Stimulated activated CD8-positive, alpha-beta memory T cell treated with anti-CD3 and anti-CD28 coated beads, Interleukin-7, amount 100 ng/mL, for 1 hour (primary cell): ENCODE measurements at places on chromosomes 11 and 22.

- DNase-seq: no peak
Observed at GRCh38 chr22:44399906-44400762, 87.4 kb upstream of the SHISAL1 start.

- DNase-seq: no peak
Observed at GRCh38 chr11:128171506-128171905, 415.9 kb downstream of the ETS1 start.

DNA sequence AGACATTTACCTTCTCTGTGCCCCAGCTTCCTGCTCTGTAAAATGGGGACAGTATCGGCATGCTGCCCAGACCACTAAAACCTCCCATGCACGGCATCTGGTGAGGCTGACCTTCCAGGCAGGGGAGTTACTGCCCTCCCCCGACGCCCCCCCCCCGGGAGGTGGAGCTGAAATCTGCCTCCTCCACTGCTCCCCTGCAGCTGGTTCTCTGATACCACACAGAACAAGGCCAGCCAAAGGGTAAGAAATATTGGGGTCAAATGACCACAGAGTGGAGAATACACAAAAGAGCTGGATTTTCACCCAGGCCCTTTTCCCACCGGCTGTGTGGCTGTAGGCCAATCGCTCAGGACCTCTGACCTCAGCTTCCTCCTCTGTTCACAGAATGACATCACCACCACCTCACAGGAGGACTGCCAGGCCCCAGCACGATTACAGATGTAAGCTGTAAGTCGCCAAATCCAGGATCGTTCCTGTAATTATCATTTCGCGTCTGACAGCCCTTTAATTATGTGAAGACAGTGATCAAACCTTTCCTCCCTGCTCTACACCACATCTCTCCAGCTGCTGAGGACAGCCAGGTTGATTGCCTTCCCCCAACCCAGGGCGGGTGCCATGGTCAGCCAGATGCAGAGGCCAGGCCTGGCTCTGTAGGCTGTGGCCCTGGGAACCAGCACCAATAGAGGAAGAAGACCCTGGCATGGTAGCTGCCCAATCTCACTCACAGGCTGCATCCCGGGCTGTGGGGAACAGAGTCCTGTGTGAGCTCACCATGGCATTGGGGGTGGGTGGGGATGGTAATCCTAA lies 35.7 kb upstream of the KLHL35 start:
- DNase-seq: no peak

- no peak for DNase-seq
Observed at GRCh38 chr11:105786741-105787140, 176.9 kb downstream of the GRIA4 start.

DNA sequence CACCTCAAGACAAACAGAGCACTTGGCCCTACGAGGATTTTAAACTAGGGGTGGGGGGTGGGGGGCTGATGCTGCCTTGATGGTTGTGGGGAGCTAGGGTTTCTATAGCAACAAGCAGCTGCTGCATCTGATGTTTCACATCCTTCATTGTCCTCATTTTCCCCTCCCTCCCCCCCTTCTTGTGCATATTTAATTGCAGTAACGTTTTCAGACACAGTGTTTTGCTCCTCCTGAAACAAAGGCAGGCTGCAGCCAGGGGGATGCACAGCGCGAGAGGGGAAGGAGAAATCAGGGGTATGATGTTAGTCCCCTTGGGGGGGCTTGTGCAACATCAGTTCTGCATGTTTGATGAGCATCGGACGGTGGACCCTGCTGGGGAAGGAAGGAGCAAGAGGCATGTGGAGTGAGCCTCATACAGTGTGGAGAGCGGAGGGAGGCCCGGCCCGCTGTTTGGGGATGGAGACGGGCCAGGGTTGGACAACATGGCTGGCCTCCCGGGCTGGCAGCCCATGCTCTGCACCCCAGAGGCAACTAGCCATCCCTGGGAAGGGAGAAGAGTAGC lies 208.3 kb downstream of the CEP164 start:
- no peak for DNase-seq

DNA sequence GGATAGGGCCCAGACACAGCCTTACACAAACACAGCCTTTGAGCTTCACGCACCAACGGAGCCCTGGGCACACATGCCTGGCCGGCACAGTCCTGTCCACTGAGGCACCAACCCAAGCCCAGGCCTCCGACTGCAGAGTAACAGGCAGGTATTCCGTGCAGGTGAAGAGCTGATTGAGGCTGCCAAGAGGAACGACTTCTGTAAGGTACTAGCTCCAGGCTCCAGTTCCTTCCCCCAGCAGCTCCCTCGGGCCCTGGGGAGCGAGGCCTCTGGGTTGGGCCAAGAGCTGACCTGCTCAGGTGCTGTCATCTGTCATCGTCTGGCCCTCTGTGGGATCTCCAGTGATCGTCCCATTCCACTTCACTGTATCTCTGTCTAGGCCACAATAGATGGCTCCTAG lies 3.2 kb upstream of the MDK start:
- no peak for DNase-seq

GRCh38 chr11:2396471-2396870 lies 4.1 kb upstream of the TSSC4 start:
- DNase-seq: no peak

DNA sequence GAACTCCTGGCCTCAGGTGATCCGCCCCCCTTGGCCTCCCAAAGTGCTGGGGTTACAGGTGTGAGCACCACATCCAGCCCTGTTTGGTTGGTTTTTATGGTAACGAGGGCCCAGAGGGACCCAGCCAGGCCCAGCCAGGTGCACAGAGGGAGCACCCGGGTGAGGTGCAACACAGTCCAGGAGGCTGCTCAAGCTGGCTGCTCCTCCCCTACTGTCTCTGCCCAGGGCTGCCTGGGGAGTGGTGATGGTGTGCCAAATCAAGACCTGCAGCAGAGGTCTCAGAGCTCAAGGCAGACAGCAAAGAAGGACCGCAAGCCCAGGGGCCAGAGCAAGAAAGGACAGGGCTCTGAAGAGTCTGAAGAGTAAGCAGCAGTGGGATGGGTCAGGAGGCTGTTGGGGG lies 1.4 kb downstream of the TSGA10IP start:
- DNase-seq: no peak

DNA sequence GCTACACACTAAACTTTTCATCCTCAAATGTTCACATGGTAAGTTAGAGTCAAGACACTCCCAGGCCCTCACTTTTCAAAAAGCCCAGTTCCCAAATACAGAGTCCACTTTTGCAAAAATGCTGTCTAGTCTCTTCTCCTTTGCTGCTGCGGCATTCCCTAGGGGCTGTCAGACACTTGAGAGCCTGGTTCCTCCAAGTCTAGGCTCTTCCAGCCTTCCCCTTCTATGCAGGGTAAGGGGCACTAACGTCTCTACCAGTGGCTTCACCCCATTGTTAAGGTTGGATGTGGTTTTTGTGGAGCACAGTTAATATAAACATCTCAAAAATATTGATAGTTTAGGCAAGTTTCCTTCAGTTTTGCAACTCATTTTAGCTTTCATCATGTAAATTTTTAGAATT lies 181.5 kb downstream of the KIF18A start:
- no peak for DNase-seq

- no peak for DNase-seq
Observed at GRCh38 chr11:34648036-34648435, 27.1 kb downstream of the EHF start.

GRCh38 chr22:25027959-25028840 lies 75.7 kb downstream of the KIAA1671 start:
- no peak for DNase-seq

- no peak for DNase-seq
Observed at GRCh38 chr11:47204637-47204989, 10.2 kb upstream of the DDB2 start.

- DNase-seq: peak; percentile 23
Observed at GRCh38 chr11:20647976-20648565, 21.3 kb upstream of the NELL1 start.

- no peak for DNase-seq
Observed at GRCh38 chr11:12808519-12808918, 134.3 kb downstream of the TEAD1 start.

GRCh38 chr11:17077520-17078401 lies at the start of gene RPS13:
RPS13 (minus strand) TSS chr11:17077667; CDS start chr11:17077641, 26 bp downstream.
- peak; percentile 86 for DNase-seq

GRCh38 chr11:26478710-26479109 lies 93.4 kb downstream of the MUC15 start:
- no peak for DNase-seq

- no peak for DNase-seq
Observed at GRCh38 chr11:131455843-131456704, 85.7 kb downstream of the NTM start.

DNA sequence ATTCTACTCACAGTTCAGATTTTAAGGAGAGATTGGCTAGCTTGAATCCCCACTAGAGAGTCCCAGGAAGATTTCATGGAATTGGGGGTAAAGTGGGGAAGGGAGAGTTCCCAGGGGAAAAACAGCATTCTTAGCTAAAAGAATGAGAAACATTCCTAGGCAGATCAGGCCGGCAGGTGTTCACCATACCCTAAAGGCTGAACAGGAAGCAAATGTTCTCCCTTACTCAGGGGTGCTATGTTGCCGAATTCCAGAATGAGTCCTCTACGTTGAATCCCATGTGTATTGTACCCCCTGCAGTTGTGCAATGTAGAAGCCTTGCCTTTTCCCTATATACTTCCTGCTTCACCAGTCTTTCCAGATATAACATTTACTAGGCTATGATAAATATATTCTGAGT lies 135.2 kb upstream of the NCAM1 start:
- no peak for DNase-seq

- DNase-seq: no peak
Observed at GRCh38 chr11:64093233-64094039, 57.7 kb downstream of the FLRT1 start.

- no peak for DNase-seq
Observed at GRCh38 chr11:14422052-14422813, 63.2 kb upstream of the RRAS2 start.

DNA sequence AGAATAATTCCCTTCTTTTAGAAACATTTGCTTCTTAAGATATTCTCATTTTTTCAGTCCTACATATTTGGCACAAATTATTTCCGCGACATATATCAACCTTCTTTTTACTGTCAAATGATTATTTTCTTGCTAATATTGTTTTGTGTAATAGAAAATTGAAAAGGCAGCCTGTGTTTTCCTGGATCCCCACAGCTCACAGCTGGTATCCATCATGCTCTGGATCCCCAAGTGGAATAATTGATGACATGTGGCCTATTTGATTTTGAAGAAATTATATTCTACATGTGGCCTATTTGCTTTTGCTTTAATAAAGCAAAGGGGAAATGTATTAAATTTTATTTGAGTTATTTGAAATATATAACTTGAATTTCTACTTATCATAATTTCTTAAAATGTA lies 199.4 kb upstream of the LUZP2 start:
- DNase-seq: no peak

- no peak for DNase-seq
Observed at GRCh38 chr11:71246559-71246958, 5.8 kb downstream of the SHANK2 start.
